ENCODE measurements at places on chromosomes 13 and 19.

- no peak for DNase-seq
Measured at GRCh38 chr13:94346261-94347019, 133.0 kb downstream of the DCT start.

DNA sequence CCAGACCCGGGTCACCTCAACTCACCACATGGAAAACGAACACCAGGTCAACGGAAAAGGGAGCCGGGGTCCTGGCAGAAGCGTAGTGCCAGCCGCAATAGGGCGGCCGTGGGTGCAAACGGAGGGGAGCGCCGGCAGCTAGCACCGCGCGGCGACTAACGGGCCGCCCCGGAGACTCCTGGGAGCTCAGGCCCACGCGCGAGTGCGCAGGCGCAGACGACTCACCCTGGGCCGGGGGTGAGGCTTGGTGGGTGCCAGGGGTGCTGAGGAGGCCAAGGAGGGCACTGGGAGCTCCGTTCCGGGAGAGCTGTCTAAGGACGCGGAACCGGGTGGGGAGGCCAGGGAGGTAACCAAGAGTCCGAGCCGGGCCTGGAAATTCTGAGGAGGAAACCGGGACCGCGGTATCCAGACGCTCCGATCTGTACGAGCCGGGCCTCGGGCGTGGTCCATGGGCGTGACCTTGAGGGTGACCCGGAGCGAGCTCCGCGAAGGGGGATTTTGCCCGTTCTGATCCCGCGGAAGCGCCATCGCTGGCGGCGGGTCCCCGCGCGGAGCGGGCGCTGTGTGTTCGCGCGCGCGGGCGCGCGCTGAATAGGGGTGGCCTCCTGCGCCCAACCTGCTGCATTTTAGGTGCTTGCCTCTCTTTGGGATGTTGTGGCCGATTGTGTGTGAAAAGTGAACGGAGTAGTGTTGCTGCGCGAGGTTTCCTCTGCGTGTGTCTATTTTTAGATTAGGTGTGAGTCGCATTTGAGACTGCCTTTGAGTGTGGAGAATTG lies at the start of gene ZNF382:
Gene ZNF382, plus strand, starts transcription at position 213 of the 776 bp plus-strand sequence. CDS start 4,602 bp downstream, outside the sequence.
- DNase-seq = peak; percentile 91

- DNase-seq = no peak
Measured at GRCh38 chr19:49327878-49328544, 3.0 kb upstream of the SLC6A16 start.

DNA sequence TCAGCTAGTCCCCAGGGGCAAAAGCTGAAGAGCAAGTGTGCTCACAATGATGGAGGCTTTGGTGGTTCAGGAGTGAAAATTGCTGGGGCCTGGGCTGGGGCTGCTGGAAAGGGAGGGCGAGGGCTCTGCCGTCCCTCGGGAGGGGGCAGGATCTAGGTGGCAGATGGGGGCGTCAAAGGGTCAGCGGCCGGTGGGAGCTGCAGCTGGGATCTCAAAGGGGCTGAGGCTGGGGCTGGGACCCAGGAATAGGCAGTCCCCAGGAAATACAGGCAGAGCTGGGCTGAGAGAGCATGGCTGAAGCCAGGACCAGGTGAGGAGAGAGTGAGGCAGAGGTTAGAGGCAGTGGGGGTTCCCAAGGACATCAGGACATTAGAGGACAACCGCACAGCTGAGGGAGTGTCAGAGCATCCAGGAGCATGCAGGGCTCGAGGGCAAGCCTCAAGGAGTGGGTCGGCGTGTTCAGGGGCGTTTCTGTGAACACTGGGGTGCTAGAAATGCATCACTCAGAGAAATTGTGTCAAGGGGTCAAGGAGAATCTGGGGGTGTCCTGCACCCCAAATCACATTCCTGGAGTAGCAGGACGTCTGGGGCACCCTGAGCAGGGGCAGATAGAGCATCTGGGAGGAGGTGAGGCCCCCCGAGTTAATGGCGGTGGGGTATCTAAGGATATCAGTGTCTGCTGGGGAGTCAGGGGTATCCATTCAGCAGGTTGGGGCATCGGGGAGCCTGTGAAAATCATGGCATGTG lies 1.2 kb upstream of the SYNE4 start:
- DNase-seq = no peak

- DNase-seq = no peak
Measured at GRCh38 chr13:84668637-84669036, 786.4 kb upstream of the SLITRK1 start.

DNA sequence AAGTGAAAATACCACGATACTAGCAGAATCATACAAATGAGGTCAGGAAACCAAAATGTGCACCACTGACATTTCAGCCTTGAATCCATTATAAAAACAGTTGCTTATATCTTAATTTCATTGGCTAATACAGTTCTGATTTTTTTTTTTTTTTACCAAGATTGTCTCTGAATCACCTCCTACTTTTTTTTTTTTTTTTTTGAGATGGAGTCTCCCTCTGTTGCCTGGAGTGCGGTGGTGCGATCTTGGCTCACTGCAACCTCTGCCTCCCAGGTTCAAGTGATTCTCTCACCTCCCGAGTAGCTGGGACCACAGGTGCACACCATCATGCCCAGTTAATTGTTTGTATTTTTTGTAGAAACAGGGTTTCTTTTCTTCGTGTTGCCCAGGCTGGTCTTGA lies 270.2 kb downstream of the LMO7 start:
- no peak for DNase-seq

- no peak for DNase-seq
Measured at GRCh38 chr19:41784312-41784711, 12.1 kb upstream of the CEACAM3 start.

DNA sequence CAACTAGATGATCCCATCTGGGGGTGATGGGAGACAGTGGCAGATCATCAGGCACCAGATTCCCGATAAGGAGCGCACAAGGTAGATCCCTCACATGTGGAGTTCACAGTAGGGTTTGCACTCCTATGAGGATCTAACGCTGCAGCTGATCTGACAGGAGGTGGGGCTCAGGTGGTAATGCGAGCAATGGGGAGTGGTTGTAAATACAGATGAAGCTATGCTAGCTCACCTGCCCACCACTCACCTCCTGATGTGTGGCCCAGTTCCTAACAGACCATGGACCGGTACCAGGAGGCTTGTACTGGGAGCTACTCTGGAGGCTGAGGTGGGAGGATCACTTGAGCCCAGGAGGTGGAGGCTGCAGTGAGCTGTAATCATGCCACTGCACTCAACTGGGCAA lies 34.8 kb downstream of the VAV1 start:
- no peak for DNase-seq

DNA sequence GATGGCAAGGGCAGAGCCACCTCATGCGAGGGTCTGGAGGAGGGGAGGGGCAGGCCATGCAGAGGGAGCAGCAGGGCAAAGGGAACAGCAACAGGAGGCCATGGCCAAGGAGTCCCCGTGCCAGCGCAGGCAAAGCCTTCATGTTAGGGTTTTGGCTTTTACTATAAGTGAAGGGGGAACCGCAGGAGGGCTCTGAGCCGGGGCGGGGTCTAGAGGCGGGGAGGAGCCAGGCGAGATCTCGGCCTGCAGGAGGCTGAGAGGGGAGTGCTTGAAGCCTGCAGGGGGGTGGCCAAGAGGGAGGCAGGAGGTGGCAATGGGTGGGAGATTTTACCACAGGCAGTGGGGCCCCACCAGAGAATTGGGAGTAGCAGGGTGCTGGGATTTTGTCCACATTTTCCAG lies 6.3 kb downstream of the ARHGAP33 start:
- DNase-seq = no peak

DNA sequence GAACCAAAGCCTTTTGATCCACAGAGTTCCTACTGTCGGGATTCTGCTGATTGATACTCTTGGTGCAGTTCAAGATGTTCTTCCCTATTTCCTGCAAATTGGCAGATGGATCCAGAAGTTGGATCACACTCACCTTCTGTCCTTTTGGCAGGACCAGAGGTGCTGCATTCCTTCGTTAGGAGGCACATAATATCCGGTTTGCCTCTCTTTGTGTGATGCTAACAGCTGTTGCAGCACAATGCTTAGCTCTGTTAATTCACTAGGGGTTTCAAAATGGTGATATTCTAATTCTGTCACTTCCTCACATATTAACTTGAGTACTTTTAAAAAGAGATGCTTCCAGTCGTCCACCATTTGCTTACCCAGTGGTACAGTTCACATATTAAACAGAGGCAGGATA lies 15.2 kb upstream of the CHST8 start:
- no peak for DNase-seq

DNA sequence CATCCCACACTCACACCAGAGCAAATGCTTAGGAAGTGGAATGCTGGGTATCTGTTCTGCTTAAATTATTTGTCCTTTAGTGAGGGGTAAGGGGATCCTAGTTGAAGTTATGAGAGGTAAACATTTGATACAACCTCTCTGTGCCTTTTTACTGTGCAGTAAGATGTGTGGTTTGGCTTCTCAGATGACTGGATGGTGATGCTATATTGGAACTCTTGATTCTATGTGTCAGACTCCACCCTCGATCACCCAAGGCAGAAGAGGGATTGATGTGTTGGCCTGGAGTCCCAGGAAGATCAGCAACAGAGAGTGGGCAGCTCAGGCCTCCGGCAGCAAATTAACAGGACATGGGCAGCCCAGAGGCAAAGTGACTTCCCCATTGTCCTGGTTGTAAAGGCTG lies 66.7 kb downstream of the SIPA1L3 start:
- no peak for DNase-seq

DNA sequence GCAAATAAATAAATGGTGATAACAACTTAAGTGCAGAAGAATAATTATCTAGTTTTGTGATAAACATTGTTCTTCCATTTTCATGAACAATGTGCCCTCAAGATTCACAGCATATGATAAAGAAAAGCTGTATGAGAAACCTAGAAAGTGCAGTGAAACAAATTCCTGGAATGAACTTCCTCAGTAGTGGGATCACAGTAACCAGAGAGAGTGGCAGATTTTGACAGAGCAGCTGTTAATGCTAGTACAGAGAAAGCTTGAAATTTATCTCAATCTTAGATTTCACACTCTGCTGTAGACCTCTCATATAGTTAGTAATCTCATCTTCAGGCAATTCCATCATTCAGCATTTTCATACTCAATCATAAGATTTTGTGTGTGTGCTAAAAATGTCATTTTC lies 664.9 kb downstream of the PCDH9 start:
- no peak for DNase-seq

DNA sequence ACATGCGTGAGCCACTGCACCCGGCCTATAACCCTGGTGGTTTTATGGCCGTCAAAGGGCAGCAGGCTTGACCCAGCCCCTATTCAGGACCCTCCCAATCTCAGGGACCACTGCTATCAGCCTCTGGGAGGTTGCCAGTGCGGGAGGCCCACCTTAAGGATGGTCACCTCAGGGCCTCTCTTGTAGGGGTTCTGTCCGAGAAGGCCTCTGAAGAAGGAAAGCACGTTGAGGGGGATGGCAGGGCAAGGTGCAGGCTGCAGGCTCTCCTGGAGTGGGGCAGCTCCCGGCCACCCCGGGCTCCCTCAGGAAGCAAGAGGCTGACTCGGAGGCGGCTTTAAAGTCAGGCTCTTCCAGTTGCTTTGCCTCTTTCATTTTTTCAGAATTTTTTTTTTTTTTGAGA lies 6.0 kb upstream of the GRTP1 start:
- no peak for DNase-seq

DNA sequence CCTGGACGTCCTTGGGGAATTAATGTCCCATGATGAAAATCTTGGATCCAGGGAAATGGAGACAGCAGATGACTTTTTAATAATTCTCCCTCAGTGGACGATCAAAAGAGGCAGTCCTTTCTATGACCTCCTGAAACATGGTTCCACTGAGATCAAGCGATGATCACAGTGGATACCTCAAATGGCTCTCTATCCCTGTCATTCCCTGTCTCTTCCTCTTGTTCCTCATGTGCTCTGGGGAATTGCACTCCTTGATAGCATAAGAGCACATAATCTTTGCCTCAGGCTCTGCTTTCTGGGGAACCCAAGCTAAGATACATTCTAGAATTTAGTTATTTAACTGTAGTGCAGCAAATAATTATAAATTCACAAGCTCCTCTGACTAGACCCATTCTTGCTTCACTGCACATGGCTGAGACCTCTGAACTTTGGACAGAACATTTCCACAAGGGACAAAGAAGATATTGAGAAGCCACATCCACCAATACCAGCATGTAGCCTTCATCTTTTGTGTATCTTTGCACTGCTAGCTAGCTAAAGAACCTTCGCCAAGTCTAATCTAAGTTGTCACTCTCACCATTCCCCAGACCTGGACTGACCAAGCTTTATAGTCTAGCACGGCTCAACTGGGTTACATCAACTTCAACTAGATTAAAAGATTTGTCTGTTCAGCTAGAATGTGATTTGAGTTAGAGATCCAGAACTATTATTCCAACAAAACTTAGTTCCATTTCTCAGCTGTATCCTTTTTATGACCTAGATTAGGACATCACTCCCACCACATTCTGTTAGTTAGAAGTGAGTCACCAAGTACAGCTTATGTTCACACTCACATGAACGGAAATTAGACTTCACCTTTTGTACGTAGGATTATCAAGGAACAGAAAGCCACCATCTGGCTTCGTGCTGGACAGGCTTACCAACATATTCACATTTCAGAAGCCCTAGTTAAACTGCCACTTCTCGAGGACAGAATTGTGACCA lies 142.7 kb downstream of the SUCLA2 start:
- DNase-seq = peak; percentile 22

- DNase-seq = peak; percentile 25
Measured at GRCh38 chr19:7742575-7742974, 4.8 kb downstream of the CD209 start.

DNA sequence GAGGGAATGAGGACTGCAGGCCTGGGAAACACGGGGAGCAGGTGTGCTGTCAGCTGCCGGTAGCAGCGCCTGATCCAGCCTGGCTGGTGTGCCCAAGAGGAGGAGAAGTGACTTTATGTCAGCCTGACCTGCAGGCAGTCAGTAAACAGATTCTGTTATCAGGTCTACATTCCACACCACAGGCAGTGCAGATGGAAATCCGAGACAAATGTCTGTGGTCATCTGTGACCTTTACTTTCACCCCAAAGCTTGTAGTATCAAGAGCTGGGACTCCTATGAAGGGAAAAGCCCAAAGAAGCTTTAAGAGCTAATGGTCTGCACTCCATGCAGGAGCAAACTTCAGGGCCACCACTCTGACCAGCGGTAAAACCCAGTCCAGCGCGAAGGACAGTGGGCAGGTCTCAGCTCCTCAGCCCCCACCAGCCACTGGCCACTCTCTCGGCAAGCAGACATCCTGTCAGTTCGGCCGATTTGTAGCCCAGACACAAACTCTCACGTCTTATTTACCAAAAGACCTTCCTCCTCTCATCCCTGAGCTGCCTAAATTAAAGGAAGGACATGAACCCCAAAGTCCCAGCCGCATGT lies 7.7 kb downstream of the EPS15L1 start:
- no peak for DNase-seq

DNA sequence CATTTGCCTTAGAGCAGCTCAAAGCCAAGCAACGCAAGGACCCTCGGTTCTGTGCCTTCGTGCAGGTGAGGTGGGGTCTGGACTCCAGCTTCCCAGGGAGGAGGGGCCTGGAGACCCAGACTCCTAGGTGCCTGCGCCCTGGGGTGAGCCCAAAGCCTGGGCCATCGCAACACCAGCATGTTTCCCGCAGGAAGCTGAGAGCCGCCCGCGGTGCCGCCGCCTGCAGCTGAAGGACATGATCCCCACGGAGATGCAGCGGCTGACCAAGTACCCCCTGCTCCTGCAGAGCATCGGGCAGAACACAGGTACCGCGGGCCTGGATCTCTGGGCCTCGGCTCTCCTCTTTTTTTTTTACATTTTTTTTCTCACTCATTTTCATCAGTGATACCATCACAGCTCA lies 19.6 kb downstream of the ARHGEF1 start:
- DNase-seq = no peak

GRCh38 chr19:30565636-30566035 lies 193.5 kb downstream of the ZNF536 start:
- DNase-seq = peak; percentile 76

Measured in WERI-Rb-1 (cell line).